Stimulated activated CD4-positive, alpha-beta T cell treated with anti-CD3 and anti-CD28 coated beads, TNF-alpha, amount 100 ng/mL, for 48 hours (primary cell): ENCODE measurements at places on chromosomes 4 and X.

- no peak for DNase-seq
Measured at GRCh38 chrX:153669174-153669890, 4.3 kb downstream of the PNCK start.

GRCh38 chr4:169143335-169143734, 127.4 kb downstream of the SH3RF1 start:
- no peak for DNase-seq

- DNase-seq: no peak
Measured at GRCh38 chr4:53141308-53141707, 224.6 kb downstream of the SCFD2 start.

- DNase-seq: no peak
Measured at GRCh38 chr4:113955948-113956347, 23.5 kb downstream of the ARSJ start.

DNA sequence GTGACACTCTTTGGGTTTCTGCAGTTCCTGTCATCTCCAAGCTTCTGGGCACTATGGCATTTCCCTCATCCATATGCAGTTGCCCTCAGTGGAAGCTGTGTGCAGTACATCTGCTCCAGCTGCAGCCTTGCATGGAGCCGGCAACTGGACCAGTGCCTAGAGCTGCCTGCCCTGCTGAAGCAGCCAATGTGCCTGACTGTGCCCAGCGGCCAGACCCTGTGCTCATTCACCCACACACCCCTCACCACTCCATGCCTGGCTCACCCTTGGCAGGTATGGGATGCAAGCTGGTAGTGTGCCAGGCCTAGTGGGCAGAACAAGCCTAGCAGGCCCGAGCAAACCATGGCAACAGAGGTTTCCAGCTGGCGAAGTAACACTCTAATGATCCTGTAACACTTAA, 370.8 kb downstream of the FSTL5 start:
- no peak for DNase-seq

DNA sequence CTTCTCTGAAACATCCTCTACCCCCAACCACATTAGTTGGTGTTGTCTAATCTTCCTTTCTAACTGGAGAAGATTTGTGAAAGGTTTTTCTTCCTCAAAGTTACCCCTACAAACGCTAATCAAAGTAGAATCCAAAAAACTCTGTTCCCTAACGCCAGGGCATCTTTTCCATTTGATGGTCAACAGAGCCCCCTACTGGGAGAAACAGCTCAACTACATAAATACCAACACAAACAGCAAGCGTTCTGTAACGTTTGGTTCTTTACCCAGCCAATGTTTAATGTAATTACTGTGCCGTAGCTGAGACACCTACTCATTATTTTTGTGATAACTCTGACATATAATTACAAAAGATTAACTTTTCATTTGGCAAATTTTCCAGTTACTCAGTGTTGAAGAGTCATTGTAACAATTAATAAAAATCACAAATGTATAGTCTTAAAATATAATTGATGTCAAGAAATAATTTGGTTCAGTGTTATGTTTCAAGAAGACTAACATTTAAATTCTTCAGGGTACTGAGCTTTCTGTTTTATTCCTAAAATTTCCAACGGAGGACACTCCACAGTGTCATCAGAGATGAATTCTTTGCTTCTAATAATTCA, 94.9 kb upstream of the TBC1D9 start:
- DNase-seq: no peak

DNA sequence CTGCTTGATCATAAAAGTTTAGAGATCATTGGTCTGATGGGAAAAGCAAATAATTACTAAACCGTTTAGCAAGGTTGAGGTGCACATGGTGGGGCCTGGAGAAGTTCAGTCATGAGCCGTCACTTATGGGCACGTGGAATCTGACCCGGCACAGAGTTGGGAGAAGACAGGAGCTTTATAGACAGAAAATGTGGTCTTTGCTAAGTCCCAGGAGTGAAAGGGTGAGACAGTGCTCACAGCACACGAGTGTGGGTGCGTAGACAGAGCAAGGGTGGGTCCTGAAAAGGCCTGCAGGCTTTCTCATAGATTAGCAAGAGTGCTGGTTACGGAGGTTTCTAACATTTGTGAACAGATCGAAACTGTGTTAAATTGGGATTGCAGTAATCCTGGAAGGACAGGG, 43.8 kb downstream of the HTT start:
- DNase-seq: no peak

DNA sequence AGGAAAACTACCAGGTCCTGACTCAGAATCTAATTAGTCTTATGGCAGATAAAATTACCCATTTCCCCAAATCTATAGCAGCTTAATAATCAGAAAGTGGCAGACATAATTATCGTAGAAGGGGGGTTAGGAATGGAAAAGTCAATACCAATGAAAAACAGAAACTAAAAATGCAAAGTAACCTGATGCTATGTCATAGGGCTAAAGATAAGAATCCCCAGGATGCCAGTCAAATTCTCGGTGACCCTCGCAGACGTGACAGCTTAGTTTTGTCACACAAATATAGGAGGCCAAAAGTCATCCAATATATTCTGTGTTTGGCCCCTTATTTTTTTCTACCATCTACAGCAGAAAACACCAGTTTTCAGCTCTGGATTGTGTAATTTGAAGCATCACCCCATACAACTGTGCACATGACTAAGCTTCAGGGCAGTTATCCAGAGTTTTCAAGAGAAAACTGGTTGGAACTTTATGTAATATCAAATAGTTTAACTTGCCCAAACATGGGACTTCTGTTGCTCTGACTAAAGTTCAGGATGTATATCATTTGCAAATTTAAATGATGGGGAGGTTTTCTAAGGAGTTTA, 30.9 kb downstream of the RASSF6 start:
- no peak for DNase-seq

- no peak for DNase-seq
Measured at GRCh38 chr4:77229433-77229832, 72.4 kb downstream of the CCNG2 start.

- DNase-seq: no peak
Measured at GRCh38 chrX:96693407-96693806, 8.8 kb downstream of the DIAPH2 start.

GRCh38 chrX:39253551-39253950, 452.3 kb downstream of the MID1IP1 start:
- no peak for DNase-seq

DNA sequence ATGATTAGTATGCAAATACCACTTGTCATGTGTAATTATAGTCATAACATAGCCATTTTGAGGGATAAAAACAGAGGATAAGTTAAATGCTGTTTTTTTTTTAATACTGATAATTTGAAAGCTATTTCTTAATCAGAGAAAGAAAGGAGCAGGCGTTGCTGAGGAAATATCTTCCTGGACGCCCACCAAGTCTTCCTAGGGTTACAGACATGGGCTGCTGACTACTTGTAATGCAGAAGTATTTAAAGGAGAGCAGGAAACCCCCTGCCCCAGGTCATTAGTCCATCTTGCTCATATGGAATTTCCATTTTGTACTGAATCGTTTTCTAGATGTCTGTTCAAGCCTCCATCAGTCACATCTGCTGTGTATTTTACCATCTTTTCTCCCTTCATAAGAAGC, 176.2 kb downstream of the ADGRL3 start:
- DNase-seq: no peak

GRCh38 chrX:18377796-18378195, 23.3 kb upstream of the SCML2 start:
- DNase-seq: peak; percentile 8

DNA sequence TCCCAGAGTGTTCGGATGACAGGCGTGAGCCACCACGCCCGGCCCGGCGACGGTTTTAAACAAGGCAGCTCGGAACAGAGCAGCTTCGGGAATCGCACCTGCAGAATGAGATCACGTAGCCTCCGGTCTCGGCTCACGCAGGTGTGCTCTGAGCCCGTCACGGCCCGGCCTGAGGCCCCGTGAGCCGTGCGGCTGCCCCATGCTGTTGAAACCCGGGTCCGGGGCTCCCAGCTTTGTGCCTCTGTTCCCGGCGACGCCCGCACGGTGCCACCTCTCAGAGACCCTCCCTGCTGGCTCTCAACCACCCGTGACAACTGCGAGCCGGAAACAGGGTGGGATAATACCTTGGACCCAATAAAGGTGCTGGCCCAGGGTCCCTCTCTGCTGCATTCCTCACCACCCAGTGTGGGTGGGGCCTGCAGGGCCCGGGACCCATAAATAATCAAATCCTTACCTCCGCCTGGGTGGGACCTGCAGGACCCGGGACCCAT, 13.4 kb upstream of the PLCXD1 start:
- no peak for DNase-seq

GRCh38 chrX:99663136-99663535, 746.9 kb downstream of the PCDH19 start:
- DNase-seq: no peak

GRCh38 chrX:18596096-18596495, 75.8 kb downstream of the RS1 start:
- no peak for DNase-seq

- DNase-seq: no peak
Measured at GRCh38 chr4:10121568-10122208, 5.1 kb upstream of the WDR1 start.

DNA sequence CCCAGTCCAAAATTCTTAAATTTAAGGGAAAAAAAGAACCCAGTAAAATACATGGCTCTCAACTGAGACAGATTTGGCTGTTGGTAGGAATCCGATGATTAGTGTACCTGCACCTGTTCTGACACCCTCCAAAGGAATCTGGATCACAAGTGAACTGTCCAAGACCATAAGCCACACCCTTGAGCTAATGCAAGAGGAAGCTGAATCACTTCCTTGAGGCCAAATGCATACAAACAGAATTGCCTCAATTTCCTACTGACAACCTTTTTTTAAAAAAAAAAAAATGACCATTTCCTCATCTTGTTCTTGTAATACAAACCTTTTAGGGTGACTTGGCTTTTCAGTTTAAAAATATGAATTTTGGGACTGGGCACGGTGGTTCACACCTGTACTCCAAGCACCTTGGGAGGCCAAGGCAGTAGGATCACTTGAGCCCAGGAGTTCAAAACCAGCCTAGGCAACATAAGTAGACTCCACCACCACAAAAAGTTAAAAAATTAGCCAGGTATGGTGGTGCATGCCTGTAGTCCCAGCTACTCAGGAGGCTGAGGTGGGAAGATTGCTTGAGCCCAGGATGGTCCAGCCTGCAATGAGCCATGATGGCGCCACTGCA, 10.7 kb upstream of the FBXL5 start:
- no peak for DNase-seq

DNA sequence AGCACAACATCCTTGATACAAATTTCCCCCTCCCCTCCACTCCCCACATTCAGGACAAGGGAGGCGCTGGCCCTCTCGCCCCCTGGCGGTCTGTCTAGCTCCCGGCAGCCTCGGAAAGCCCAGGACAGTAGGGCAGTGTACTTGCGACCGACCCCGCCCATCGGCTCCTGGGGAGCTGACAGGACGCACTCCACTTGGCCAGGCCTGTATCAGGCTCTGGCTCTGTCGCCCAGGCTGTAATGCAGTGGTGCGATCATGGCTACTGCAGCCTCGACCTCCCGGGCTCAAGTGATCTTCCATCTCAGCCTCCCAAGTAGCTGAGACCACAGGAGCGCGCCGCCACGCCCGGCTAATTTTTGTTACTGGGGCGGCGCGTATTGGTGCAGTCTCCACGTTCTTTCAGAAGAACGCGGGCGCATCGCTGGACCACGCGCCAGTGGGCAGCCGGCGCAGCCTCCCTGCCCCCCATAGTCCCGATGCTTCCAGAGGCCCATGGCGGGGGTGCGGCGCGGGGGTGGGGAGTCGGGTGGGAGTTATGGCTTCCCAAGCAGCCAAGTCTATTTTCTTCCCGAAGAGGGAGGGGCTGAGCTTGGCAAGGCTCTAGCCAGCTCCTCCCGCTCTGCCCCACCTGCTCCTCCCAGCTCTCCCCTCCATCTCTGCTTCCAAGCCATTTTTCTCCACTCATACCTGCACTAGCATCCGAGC, 7.8 kb upstream of the AKAP14 start:
- DNase-seq: peak; percentile 49

GRCh38 chrX:18995221-18995620, 11.3 kb upstream of the PHKA2 start:
- no peak for DNase-seq

- no peak for DNase-seq
Measured at GRCh38 chrX:40327085-40327484, 229.3 kb upstream of the BCOR start.

DNA sequence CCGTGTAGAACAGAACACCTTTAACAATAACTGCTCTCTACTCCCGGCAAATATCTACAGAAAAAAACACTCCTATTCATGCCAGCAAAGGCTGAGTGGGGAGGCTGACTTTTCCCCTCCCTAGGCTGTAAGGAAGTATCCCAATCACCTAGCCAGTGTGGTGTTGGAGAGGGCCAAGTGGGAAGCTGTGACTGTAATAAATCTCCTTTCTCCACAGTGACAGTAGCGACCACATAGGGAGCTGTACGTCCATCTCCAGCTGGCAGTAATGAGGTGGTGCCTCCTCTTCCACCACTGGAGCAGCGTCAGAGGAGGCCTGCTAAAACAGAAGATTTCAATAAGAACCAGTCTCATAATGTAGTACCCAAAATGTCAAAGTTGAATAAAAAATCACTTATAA, 47.9 kb upstream of the PLAC1 start:
- DNase-seq: no peak

GRCh38 chrX:41043196-41043595, 42.0 kb upstream of the USP9X start:
- no peak for DNase-seq

DNA sequence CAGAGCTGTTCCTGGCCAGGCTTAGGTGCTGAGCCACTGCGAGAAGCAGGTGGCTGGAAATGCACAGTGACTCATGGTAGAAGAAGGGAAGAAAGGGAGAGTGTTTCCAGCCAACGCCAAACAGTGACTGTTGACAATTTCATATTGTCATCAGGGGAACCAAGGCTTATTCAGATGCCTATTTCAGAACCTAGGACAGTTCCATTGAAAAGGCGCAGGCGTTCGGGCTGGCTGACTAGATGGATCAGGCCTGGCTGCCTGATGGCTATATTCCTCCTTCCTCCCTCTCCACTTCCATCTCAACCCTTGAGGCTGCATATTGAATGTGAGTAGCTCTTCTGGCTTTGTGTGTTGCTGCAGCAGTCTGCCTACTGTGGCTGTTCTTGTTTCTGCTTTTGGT, 73.0 kb upstream of the FRMPD4 start:
- no peak for DNase-seq

- DNase-seq: no peak
Measured at GRCh38 chr4:2963966-2964471, 648 bp downstream of the GRK4 start.
